ENCODE measurements at places on chromosomes 2 and 18.

- DNase-seq: no peak
Observed at GRCh38 chr2:240637116-240637900, 12.0 kb downstream of the GPR35 start.

- DNase-seq: no peak
Observed at GRCh38 chr2:96866986-96867755, 2.7 kb downstream of the SEMA4C start.

DNA sequence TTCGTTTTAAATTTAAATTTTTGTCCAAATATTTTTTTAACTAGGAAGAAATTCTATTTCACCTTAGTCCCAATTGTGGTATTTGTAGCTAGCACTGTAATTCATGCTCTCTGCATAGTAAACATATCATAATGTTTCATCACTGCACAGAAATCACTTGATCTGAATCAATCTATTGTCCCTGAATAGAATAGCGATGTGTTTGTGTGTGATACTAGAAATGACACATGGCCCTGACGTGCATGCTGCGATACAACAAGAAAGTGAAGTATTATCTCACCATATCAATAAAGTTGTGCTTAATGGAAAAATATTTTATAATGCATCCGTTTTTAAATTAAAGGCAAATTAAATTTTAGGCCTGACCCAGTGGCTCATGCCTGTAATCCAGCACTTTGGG lies 10.0 kb downstream of the TTL start:
- no peak for DNase-seq

DNA sequence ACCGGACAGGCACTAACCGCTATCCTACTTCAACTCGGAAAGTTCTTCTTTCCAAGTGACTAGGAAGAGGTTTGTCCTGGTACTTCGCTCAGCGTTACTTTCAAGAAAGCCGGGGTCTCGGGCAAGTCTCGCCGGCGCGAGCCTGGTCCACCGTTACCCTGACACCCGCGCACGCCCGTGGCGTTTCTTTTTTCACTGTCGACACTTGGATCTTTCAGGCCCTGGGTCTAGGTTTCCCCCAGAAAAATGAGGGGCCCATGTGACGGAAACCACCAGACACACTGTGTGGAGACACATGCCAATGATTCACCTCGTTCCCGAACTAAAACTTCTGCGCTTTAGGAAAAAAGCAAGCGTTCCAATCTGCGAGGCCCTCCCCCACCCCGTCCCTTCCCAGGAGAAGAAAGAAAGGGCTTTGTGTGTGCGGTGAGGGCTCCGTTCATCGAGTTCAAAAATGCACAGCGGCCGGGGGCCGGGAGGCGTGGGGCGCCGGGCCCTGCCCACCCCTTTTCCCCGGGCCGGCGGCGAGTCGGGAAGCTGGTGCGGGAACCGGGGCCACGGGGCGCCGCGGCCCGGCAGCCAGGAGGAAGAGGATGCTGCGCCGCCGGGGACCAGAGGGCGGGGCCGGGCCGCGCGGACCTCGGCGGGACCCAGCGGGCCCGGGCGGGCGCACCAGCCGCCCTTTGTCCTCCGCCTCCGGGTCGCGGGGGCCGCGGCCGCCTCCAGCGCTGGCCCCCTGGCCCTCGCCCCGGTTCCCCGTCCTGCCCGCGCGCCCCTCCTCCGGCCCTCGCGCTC lies 2.6 kb downstream of the ZNF521 start:
- no peak for DNase-seq

All from NCI-H1105 (cell line).